Fibroblast of skin of left quadriceps (primary cell): ENCODE measurements at places on chromosomes 4 and X.
A peak's percentile ranks its signal among the peaks of the same experiment; 100 is the strongest.

DNA sequence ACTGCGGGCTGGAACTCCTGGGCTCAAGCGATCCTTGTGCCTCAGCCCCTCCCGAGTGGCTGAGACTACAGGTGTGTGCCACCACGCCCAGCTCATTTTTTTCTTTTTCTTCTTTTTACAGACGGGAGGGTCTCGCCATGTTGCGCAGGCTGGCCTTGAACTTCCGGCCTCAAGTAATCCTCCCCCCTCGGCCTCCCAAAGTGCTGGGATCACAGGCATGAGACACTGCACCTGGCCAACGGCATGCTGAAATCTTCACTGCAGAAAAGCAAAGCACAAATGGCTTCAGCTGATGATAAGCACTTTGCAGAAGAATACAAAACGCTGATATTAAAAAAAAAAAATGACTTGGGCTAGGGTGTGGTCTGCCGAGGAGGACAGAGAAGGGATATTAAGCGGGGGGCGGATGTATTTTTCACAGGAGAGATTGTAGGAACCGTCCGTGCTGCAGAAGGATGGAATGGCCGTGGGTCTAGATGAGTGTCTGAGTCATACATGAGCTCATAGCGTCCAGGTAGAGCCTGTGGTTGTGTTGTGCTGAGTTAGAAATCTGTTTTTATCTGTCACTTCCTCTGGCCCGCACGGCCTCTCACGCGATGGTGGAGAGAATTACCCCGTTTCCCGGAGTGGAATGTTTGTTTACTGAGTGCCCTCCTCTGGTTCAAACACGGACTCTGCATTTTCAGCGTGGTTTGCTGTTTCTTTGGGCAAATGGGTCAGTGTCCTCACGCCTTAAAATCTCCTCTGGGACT lies 8.5 kb upstream of the AKAP17A start:
- no peak for DNase-seq

- no peak for DNase-seq
Observed at GRCh38 chrX:37332055-37332454, 17.1 kb upstream of the PRRG1 start.

DNA sequence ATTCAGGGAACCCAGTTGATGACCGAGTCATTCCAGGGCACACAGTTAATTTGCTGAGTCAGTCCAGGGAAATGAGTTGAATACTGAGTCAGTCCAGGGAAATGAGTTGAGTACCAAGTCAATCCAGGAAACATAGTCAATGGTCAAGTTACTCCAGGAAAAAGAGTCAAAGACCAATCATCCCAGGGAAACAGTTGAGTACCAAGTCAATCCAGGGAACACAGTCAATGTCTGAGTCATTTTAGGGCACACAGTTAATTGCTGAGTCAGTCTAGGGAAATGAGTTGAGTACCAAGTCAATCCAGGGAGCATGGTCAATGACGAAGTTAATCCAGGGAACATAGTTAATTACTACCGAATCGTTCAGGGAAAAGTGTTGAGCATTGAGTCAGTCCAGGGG lies 754.4 kb downstream of the NLGN4X start:
- no peak for DNase-seq

- no peak for DNase-seq
Observed at GRCh38 chr4:95830651-95831050, 9.2 kb upstream of the PDHA2 start.

GRCh38 chr4:85937507-85937906 lies 422.3 kb downstream of the MAPK10 start:
- no peak for DNase-seq

GRCh38 chr4:168319486-168320019 lies 1.0 kb upstream of the DDX60 start:
- no peak for DNase-seq

DNA sequence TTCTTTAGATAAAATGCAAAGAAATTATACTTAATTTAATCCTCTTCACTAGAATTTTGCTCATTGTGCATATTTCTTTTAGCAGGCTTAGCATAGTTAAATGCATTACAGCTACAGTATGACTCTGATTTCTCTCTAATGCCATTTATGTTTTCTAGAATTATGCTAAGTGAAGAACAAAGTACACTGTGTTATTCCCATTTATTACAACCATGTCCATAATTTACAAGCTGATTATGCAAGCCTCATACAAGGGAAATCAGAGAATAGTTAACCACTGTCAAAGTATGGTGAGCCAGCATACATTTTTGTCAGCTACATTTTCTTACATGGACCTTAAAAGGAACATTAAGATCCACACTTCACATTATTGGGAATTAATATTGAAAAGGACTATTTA lies 99.1 kb downstream of the MAB21L2 start:
- no peak for DNase-seq

GRCh38 chrX:150548251-150548650 lies 20.2 kb upstream of the MTM1 start:
- DNase-seq = no peak

DNA sequence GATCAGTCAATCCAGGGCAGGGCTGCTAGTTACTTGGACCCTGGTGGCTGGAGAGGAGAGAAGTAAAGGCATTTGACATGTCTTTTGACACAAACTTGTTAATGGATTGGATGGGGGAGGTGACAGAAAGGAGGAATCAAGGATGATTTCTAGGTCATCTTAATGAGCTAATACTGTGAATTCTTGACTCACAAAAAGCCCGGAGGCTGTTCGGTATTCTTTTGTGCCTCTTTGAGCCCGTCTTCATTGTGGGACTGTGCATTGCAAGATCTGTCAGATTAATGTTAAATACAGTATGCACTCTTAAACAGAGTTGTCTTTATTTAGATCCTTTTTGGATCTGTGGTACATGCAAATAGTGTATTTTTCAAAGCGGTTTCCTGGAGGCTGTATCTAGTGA lies 25.1 kb downstream of the POLA1 start:
- DNase-seq = no peak

DNA sequence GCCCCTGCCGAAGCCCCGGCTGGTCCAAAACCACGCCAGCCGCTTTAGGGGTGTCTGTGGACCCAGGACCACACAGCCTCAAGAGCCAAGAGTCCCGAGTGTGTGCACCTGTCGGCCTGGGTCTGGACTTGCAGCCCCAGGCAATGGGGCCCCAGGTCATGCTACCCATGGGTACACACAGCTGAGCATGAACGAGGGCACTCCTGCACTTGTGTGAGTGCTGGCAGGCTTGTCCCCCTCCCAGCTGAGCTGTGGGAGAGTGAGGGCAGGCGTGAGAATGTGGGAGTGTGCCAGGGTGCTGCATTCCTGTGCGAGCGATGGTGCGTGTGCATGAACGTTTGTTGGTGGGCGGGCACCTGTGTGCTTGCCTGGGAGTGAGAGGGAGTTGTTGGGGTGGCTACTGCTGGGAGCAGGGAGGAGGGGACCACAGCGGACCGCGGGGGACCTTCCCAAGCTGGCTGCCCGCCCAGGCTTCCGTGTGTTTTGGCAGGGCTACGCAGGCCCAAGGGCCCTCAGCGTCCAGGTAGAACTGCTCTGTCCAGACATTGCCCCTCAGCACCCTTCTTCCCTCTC lies 30.8 kb downstream of the BLOC1S4 start:
- DNase-seq = no peak

- no peak for DNase-seq
Observed at GRCh38 chr4:169269916-169270809, 593 bp downstream of the SH3RF1 start.

DNA sequence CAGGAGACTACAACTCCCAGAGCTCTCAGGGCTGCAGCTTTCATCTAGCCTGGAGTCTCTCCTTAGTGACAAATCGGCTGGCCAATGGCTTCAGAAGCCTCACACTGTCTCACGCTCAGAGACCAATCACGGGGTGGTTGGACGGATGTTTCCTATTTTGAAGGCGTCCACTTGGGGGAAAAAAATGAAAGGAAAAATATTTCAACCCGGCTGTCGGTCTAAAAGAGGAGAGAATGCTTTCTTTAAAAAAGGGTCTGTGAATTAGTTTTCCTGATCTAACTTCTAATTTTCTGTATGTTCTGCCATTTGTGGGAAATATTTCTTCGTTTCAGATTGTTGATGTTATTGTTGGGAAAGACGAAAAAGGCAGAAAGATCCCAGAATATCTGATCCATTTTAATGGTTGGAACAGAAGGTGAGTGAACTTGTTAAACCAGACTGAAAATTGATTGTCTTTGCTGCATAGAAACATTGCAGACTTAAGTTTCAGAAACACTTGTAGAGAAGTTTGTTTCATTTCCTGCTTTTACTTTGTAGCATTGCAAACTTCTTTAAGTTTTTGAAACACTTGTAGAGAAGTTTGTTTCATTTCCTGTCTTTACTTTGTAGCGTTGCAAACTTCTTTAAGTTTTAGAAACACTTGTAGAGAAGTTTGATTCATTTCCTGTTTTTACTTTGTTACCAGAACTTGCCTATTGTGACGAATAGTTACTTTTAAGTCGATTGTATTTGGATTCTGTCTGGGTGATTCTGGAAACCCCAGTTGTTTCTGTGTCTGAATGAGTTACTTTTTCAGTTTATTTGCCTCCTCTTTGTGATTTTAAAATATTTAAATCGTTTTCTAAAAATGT lies 1.6 kb downstream of the MSL3 start:
- DNase-seq = peak; percentile 77
